ENCODE measurements at places on chromosomes 7 and 10. TPM values are rescaled to one million over a fixed set of nuclear protein-coding genes. Genes with fewer than 3 reads are reported as not detected.

DNA sequence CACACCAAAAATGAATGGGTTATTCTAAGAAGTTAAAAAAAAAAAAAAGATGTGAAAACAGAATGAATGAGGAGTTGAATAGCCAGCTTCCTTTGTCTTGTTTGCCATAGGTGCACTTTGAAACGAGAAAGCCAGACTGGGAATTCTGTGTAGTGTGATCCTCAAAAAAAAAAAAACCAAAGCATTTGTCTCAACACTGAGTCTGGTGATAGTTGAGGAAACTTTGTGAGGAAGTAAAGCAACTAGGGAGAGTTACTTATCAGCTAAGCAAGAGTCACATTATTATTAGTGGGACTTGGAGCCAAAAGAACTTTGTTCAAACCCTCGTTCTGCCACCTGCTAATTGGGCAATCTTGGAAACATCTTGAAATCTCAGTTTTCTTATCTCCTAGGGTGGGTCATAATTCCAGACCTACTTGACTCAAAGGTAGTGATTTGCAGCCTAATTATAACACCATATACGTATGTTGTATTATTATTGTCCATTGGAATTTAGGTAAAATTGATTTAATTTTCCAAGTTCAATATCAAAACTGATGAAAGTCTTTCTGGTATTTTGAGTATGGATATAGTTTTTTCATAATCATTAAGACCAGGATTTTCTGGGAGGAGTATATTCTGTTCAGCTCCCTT is 99.8 kb upstream of the GJD4 start:
- no peaks in the 10 kb centered on the region for H3K4me1 ChIP-seq
- no peak overlapping the region for H3K27ac ChIP-seq
- no peak for DNase-seq
- H3K36me3 ChIP-seq: no peaks in the 10 kb centered on the region

DNA sequence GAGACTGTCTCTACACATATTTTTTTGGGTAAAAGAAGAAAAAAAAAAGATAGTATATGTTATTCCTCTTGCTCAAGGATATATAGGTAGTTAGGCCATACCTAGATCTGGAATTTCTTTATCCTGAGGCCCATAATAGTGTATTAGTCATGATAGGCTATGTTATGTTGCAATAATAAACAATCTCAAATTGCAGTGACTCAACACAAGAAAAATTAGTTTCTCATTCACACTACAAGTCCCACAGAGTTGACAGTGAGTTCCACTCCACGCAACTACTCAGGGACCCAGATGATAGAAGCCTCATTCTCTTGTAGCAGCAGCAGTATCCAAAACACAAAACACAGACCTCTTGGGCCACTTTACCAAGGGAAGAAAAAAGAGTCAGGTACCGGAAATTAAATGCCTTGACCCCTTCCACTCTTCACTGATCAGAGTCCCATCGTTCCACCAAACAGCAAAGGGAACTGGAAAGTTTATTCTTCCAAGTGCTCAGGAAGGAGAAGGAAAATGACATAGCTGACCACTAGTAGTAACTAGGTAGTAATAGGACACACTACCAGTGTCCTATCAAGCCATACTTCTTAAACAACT is 7.4 kb upstream of the C10orf67 start:
- H3K4me1 ChIP-seq: peaks cover 10% of the 10 kb centered on the region
- no peak for DNase-seq
- no peak overlapping the region for H3K4me3 ChIP-seq
- no peaks in the 10 kb centered on the region for H3K36me3 ChIP-seq
- H3K27ac ChIP-seq: no peak overlapping the region

GRCh38 chr10:101767600-101767945 is 8.3 kb downstream of the FGF8 start:
- H3K4me1 ChIP-seq: no peaks in the 10 kb centered on the region
- no peak overlapping the region for H3K27ac ChIP-seq
- peaks cover 77% of the 10 kb centered on the region for H3K27me3 ChIP-seq

- H3K4me1 ChIP-seq: no peaks in the 10 kb centered on the region
- no peak overlapping the region for H3K27ac ChIP-seq
- no peak overlapping the region for H3K4me3 ChIP-seq
- no peak for DNase-seq
- H3K27me3 ChIP-seq: peaks cover 39% of the 10 kb centered on the region
- H3K36me3 ChIP-seq: no peaks in the 10 kb centered on the region
Measured at GRCh38 chr10:46048152-46048551, 2.1 kb upstream of the MSMB start.

GRCh38 chr10:368579-369220 is 233.4 kb downstream of the ZMYND11 start:
- no peak for DNase-seq
- no peaks in the 10 kb centered on the region for H3K27me3 ChIP-seq

- no peaks in the 10 kb centered on the region for H3K27me3 ChIP-seq
- no peak overlapping the region for H3K27ac ChIP-seq
- no peaks in the 10 kb centered on the region for H3K36me3 ChIP-seq
- no peaks in the 10 kb centered on the region for H3K4me1 ChIP-seq
Measured at GRCh38 chr10:96820765-96821164, 11.3 kb upstream of the LCOR start.

DNA sequence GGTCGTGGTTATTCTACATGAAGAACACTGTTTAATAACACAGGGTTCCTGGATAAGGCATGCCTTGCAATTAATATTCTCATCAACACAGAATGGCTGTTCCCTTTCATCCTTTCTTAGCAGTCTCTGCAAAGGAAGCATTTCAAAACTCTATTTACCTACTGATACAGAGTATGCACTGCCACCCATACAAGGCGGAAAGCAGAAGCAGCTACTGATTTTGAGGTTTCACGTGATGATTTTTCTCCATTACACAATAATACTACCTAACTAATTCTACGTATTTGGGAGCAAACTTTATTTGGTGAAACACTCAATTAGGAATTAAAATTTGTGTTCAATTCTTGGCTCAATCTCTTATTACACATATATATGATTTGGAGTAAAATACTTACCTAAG is 43.0 kb upstream of the COL1A2 start:
- H3K27me3 ChIP-seq: no peaks in the 10 kb centered on the region
- H3K4me1 ChIP-seq: no peaks in the 10 kb centered on the region
- no peak for DNase-seq
- H3K4me3 ChIP-seq: no peak overlapping the region
- H3K36me3 ChIP-seq: no peaks in the 10 kb centered on the region

DNA sequence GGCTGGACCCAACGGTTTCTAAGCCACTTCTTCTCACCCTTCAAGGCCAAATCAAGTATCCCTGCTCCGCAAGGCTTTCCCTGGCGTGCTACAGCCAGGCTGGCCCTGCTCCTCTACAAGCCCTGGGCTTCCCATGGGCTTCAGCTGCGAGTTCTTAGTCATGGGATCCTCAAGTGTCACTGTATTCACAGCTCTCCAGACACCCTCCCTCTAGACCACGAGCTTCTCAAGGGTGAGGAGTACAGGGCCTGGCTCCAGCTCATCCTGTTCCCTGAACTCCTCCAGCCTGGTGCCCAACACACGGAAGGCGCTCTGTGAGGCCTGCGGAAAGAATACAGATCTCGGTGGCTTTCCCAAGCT is 38.8 kb downstream of the FAM53B start:
- peaks cover 26% of the 10 kb centered on the region for H3K4me1 ChIP-seq
- H3K36me3 ChIP-seq: no peaks in the 10 kb centered on the region
- H3K27me3 ChIP-seq: no peaks in the 10 kb centered on the region
- no peak overlapping the region for H3K27ac ChIP-seq

Gene PLXDC2
- not detected for total RNA-seq

Gene SLC35G1
- 3.6 TPM for total RNA-seq

Gene ACSM6
- total RNA-seq: not detected

Gene ETV1
- 45.9 TPM for total RNA-seq
